ENCODE measurements at places on chromosomes 2 and 18.

DNA sequence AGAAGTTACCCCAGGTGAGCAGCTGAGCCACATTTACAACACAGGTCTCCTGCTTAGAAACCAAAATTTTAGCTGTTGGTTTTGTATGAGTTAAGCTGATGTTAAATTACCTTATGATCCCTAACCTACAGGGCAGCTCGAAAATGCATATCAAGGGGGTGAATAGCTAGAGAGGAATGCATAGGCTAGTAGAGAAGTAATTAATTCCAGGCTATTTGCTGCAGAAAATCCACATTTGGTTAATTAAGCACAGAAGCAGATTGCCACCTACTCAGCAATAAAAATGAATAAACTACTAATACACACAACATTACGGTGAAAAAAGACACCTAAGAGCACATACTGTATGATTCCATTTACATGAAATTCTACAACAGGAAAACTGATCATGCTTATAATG lies 91.4 kb downstream of the OSBPL1A start:
- no peak for DNase-seq

- DNase-seq, result peak; percentile 77
Measured at GRCh38 chr2:20291106-20291564, 59.5 kb downstream of the PUM2 start.

DNA sequence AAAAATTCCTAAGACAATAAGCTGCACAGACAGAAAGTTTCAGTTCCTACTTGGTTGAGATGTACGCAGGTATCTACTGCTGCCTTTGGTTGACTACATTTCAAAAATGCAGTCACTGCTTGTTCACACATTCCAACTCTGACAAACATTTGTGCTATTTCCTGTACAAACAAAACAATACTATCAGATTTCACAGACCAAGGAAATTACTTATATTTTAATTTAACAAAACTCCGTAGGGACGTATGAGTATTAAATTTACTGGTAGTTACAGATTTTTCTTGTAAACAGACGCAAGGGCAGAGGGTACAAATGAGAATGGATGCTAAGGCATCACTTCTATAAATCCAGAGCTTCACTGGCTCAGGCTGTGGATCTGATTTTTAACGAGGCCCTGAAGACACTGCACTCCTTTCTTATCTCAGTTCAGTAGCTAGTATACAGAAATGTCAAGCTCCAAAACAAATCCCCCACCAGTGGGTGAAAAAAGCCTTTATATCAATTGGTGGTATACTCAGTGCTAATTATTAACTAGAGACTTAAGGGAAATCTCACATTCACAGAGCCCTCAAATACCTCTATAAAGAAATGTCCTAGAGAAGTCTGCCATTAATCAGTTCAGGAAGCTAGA lies 31.7 kb upstream of the TTC32 start:
- peak; percentile 13 for DNase-seq

GRCh38 chr2:166104773-166105172 lies 23.0 kb downstream of the SCN1A start:
- DNase-seq, result no peak

GRCh38 chr2:1951586-1951985 lies 207.3 kb upstream of the PXDN start:
- no peak for DNase-seq

DNA sequence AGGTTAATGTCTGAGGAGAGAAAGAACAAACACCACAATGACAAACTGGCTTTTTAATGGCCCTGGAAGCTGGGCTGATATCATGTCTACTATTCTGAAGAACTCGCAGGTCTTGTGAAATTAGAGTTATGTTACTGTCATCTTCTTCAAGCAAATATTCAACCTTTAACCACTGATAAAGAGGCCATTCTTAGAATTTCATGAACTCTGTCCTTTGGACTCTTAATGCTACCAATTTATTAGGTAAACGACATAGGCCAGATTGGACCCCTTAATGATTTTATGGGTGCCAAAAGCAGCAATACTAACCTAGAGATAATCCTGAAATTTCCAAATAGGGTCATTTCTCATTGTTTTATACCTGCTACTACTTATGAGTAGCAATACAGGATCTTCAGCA lies 109.0 kb upstream of the ACVR1C start:
- DNase-seq, result no peak

DNA sequence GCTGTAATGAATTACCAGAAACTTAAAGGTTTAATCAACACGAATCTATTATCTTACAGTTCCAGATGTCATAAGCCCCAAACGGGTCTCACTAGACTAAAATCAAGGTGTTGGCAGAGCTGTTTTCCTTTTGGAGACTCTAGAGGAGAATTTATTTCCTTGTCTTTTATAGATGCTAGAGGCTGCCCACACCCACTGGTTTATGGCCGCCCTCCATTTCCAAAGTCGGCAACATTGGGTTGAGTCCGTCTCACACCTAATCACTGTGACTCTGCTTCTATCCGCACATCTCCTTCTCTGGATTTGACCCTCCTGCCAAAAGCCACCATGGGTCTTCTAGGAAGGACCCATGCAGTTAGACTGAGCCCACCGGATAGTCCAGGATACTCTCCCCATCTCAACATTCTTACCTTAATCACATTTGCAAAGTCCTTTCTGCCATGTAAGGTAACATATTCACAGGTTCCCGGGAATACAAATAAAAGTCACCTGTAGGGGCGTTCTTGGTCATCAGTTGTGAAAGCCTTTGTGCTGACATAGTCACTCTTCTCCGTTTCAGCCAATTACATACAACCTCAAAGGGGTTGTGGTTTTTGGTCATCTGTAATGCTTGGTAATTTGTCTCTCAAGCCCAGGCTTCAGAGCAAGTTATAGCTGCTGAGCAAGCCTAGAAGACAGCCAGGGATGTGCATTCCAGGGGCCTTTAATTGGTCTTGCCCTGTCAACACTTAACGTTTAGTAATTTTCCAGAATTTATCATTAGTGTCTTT lies 179.4 kb downstream of the ANTXR1 start:
- DNase-seq, result no peak

- no peak for DNase-seq
Measured at GRCh38 chr2:179612108-179612507, 249.3 kb downstream of the ZNF385B start.

DNA sequence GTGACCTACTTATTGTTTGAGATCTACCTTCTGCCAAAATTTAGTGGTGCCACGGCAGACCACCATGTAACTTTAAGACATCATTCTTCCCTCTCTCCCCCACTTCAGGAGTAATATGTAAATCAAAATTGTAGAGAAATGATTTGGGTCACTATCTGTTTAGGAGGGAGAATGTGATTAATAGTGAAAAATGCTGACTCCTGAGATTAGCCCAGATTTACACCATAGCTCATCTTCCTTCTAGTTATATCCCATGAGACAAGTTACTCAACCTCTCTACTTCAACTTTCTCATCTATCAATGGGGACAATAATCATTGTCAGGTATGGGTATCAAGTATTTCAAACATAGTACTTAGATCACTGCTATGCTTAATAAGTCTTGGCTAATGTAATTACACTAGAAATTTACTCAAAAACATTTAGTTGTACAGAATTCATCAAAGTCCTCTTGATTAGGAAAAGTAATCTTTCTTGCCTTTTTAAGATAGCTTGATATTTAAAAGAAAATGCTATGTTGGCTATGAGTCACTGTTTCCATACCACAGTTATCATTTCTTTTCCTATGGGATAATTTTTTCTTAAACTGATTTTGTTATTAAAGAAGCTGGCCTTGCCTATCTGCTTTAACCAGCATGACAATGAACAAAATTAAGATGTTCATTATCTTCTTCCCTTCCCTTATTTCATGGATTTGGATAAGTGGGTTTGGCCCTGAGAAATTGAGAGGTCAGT lies 1038.9 kb upstream of the ZEB2 start:
- DNase-seq, result no peak

- no peak for DNase-seq
Measured at GRCh38 chr2:24485197-24485596, 5.9 kb upstream of the NCOA1 start.

DNA sequence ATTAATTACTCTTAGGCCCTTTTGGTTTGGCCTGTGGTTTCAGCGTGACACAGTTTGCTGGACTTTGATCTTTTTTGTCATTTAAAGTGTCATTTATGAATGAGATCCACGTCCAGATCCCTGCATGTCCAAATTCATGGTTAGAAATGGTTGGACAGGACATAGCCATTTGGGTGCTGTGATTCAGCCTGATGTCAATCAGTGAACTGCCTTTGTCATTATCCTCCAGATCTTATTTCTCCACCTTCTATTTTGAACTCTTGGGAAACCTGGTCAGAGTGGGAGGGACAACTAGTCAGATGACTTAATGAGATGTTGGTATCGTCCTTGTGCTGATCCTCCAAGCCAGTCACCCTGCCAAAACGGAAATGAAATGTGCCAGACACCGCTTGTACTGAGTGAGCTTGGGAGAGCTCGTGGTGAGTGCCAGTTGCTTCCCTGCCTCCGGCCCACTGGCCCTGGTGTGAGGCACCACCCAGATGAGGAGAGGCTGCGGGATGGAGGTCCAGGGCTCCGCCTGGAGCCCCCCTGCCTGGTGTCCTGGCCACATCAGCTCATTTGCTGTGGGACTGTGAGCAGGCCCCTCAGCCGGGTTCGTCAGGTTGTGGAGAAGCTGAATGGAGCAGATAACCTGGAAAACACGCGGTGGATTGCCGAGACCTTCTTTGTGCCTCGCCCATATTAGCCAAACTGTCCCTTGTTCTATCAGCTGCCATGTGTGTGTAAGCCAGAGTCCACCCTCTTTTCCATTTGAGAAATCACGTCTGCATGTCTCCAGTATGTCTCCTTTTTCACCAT lies 70.1 kb downstream of the DGKD start:
- DNase-seq, result no peak

DNA sequence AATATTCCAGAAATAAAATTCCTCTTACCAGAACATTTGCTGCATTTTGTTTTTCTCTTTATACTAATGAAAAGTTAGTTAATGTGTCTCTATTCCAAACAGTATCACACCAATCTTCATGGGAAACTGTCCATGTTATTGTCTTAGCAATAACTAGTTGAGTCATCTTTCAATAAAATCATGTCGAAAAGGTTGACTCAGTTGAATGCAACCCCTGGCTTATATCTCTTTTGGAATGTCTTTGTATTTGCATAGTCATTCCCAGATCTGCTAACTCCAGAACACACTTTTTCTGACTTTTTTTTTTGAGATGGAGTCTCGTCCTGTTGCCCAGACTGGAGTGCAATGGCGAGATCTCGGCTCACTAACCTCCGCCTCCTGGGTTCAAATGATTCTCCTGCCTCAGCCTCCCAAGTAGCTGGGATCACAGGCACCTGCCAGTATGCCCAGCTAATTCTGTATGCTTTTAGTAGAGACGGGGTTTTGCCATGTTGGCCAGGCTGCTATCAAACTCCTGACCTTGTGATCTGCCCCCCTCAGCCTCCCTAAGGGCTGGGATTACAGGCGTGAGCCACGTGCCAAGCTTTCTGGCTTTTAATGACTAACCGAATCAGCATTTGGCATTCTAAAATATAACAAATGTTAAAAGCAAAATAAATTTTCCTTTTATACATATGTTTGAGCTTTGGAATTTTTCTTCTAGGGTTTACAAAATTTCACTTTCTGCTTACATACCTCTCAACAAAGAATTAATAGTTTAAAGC lies 133.2 kb upstream of the GULP1 start:
- no peak for DNase-seq

GRCh38 chr2:77977471-77978063 lies 455.4 kb upstream of the LRRTM4 start:
- DNase-seq, result no peak

DNA sequence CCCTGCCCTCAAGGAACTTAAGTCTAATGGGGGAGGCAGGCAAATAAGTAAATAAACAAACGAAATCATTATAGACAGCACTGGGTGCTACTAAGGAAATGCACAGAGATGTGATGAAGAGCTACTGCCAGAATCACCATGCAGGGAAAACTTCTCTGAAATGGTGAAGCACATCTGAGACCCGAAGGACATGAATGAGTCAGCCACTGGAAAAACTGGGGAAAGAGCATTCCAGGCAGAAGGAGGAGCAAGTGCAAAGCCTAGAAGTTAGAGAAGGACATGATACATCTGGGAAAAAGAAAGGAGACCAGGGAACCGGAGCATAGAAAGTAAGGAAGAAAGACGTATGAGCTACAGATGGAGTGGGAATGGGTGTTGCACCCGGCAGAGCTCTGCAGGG lies 56.8 kb downstream of the TGFA start:
- no peak for DNase-seq

DNA sequence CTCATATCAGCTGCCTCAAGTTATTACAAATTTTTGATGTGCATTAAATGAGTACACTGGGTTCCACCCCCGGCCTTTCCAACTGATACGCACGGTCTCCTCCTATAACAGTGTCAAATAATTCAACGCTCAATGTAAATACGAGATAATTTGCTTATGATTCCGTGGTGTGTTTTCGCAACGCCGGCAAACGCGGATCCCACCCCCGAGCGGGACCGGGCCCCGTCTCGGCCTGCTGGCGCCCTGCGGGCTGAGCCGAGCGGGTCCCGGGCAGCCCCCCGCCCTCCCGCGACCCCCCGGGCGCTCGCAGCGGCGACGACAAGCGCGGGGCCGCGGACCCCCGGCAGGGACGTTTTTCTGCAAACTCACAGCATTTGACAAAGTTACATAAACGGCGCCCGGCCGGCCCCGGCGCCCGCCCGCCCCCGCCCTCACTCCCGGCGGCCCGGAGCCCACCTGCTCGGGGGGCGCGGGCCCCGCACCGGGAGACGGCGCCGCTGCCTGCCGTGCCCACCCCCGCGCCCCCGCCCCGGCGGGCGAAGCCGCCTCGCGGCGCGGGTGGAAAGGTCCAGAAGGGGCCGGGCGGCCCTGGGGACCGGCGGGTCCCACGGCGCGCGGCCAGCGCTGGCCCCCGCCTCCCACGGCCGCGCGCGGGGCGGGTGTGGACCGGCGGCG lies 762 bp downstream of the HDAC4 start:
- no peak for DNase-seq

DNA sequence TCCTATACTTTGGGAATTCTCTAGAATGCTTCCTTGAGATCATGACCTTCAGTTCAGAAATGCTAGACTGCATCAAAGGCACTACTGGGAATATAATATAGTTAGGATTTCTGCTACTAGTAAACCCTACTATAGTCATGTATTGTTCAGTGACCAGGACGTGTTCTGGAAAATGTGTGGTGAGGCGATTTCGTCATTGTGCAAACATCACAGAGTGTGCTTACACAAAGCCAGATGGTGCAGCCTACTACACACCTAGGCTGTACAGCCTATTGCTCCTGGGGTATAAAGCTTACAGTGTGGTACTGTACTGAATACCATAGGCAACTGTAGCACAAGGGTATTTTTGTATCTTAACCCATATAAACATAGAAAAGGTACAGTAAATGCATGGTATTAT lies 13.0 kb downstream of the CXCR4 start:
- DNase-seq, result no peak

DNA sequence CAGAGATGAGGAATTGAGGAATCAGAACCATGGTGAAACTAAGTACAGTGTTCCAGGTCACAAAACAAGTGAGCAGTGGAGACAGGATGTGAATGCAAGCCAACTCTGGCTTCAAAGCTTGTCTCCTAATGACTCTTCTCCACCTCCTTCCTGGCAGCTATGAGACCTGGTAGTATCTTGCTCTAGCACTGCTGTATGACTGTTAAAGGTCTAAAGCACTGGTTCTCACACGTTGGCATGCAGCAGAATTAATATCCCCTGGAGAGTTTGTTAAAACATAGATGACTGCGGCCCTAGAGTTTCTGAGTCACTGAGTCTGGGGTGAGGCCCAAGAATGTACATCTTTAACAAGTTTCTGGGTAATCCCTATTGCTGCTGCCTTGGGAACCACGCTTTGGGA lies 63.3 kb downstream of the SUCLG1 start:
- no peak for DNase-seq

All from amniotic stem cell (primary cell).